Hematopoietic multipotent progenitor cell (in vitro differentiated cells): ENCODE measurements at places on chromosomes 12 and 14.

DNA sequence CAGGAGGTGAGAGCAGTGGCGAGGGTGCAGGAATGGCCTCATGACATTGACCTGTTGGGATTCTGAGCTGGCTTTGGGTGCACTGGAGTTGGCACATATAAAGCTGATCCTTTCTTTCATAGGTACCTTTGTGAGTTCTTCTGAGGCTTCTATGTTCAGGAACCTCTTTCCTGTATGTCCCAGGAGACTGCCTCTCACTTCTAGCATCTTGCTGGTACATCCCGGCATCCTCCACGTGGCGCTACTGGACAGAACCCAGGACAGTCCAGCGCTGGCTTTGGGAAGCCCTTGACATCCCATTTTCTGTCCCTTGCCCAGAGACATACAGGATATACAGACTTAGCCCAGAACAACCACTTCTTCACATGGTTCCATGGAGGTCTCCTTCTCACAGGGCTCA is 44.4 kb upstream of the BATF start:
- DNase-seq, result no peak

DNA sequence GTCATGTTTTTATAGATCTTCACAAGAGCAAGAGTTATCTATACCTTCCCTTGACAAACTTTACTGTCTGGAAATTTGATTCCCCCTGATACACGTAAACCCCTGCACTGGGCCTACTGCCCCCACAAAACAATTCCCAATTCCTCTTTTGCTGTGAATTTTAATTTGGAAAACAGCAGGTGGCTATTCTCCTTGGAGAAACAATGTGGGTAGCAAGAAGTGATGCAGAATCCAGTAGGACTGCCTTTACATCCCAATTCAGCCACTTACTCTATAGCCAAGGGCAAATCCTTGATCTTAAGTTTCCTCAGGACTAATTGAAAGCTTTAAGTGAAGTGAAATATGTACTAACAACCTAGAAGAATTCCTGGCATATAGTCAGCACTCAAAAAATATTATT is 129.3 kb downstream of the ACSS3 start:
- DNase-seq, result no peak

DNA sequence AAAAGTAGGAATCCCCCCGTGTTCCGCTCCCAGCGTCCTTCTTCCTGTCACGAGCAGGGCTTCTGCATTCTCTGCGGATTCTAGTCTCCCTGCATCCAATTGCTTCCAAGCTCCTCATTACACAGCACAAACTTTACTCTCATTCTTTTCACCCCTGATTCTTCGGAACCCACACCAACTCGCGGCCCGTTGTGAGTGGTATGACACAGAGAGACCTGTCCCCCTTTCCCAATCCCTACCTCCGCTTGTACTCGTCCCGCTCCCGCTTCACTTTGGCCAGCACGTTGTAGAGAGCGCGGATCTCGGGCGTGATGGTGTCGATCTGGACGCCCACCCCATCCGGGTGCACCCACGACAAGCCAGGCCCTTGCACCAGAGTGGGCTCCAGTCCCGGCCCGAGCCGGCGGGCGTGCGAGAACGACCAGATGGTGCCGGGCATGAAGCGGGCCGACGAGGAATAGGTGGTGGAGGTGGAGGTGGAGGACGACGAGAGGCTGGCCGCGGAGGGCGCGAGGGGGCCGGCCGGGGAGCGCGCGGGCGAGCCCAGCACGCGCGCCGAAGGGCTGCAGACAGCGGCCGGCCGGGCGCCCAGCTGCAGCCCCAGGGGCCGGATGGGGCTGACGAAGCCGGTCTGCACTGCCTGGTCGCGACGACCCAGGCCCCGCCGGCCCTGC is 687 bp downstream of the IFFO1 start:
- no peak for DNase-seq

DNA sequence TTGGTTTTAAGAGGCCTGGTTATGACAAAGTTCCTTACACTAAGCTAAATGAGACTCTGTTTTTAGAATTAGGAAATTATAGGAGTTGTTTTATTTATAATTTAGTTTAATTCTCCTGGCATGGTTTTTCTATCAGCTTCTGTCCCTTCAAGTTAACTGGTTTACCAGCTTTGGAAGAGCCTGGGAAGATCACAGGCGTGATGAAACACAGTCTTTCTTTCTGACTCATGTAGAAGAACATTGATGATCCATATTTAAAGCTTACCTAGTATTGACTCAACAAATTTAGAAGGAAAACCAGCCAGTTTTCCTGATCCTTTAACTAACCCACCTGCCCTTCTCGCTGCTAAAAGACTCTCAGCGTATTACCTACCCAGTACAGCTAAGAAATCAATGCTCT is 155.2 kb downstream of the TGFB3 start:
- no peak for DNase-seq

DNA sequence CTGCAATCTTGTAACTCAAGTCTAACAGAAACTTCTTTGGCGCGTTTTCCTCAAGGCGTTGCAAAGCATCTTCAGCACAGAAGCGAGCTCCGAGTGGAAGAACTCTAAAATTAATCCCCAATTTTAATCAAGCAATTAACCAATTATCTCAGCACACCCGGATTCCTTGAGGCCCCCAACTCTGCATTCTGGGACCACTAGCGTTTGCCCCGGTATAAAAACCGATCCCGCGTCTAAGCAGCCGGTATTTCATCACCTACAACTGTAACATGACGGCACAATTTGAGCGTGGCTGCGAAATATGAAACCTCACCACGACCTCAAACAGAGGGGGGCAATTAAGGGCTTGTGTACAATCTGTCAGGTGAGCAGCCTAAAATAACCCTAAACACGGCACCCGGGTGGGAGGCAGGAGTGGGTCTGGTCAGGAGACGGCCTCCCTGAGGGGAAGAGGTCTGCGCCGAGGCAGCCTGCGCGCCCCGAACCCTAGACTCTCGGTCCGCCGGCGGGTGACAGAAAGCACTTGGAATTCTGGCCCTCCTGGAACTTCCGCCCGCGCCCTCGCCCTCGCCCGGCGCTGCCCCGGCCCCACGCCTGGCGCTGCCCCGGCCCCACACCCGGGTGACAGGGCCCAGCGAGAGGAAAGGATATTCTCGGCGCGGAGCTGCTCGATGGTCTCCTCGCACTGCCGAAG is 594 bp downstream of the ZCCHC8 start:
- DNase-seq, result peak; percentile 67

DNA sequence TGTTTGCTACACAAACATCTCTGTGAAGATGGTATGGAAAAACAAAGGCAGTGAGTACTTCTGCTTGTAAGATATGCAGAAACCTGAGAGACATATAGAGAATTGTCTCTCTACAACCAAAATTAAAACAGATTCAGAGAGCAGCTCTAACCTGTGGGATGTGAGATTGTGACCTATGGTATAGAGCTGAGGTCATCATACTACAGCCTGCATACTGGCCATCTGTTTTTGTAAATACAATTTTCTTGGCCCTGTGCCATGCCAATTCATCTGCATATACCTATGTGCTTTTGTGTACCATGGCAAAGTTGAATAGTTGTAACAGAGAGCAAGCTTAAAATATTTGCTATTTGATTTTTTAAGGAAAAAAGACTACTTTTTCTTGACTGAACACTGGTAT is 99.6 kb downstream of the LMO3 start:
- DNase-seq, result no peak

- DNase-seq, result no peak
Measured at GRCh38 chr14:68957775-68958174, 21.3 kb downstream of the ACTN1 start.
